Vagina (tissue), 2 donors: ENCODE measurements at places on chromosomes 6 and 20.

- DNase-seq = no peak
These were observed 148.0 kb downstream of the LRFN2 start for GRCh38 chr6:40439026-40439800.

DNA sequence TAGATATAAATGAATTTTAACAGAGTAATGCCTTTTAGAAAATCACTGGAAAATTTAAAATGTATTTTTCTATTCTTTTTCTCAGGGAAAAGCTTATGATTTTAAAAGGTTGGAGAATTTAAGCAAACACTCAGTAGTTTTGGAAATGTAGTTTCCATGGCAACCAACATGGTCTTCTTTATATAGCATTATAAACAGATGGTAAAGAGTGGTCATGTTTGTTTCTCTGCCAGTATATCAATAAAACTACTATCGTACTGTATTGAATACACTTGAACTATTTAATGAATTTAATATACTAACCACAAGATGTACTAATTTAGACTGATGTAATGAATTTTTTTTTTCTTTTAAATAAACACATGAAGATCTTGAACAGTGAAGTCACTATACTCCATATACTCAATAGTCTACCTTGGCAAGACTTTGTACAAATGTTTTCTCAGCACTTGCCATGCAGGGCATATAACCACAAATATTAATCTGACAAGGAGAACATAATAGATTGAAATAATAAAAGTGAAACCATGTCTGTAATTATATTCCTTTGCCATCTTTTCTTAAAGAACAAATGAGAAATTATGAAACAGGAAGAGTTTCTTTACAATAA is 105.5 kb downstream of the PDSS2 start:
- no peak for DNase-seq

GRCh38 chr6:30363459-30363858 is 18.5 kb downstream of the RPP21 start:
- no peak for DNase-seq

DNA sequence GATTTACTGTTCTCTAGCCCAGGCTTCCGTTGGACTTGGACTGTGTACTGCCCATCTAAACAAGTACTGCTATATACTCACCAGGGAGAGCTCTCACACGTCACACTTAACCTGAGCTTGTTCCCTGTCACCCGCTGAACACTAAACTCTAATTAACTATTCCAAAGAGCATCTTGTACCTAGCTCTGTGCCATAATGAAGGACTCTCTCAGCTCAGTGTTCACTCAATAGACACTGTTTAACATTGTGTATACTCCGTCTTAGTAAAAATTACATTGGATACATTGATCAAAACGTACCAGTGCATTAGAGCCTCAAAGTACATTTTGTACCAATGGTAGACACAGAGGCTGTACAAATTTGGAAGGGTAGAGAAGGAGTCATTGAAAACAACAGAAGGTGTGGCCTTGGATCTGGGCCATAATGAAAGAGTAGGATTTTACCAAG is 55.4 kb upstream of the EPHA7 start:
- no peak for DNase-seq

GRCh38 chr6:42140032-42140431 is 2.4 kb downstream of the C6orf132 start:
- no peak for DNase-seq

DNA sequence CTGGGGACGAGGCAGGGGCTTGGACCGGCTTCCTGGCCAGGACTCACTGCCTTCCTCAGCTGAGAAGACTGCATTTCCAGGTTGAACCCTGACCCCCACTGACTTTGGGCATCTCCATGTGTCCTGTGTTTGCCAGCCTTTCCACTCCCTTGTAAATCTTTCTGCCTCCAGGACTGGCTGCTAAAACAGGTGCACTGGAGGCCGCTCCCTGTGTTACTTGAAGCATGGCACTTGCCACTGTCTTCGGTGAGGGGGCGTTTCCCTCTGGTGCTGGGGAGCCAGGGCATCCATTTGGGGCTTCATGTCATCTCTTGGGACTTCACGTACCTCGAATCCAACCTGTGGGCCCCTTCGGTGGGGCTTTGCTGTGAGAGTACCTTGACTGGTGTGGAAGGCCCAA is 6.7 kb upstream of the RBM38 start:
- DNase-seq = no peak

- no peak for DNase-seq
These were observed 231.8 kb upstream of the RREB1 start for GRCh38 chr6:6875818-6876470.

DNA sequence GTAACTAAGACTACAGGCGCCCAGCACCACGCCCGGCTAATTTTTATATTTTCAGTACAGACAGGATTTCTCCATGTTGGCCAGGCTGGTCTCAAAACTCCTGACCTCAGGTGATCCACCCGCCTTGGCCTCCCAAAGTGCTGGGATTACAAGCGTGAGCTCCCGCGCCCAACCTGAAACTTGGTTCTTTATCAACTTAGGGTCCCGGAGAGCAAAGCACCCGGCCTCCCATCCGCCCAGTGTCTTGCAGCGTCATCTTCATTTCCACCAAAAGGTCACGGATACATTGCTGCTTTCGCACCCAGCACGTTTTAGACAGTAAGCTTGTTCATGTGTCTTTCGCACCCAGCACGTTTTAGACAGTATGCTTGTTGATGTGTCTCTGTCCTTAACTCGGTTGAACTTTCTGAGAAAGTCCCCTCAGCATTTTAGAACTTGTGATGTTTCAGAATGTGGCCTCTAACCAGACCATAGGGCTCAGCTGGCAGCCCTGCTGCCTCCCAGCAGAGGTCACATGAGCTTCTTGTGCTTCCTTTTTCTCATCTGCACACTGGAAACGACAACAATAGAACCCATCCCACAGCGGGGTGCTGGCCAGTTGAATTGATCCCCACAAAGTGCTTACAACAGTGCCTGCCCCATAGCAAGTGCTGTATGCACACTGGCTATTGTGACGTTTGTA is 48.8 kb downstream of the PRR18 start:
- DNase-seq = no peak

- DNase-seq = no peak
These were observed 322.2 kb downstream of the NRN1 start for GRCh38 chr6:5684320-5685053.

GRCh38 chr20:57252559-57253162 is 13.8 kb downstream of the BMP7 start:
- DNase-seq = no peak

DNA sequence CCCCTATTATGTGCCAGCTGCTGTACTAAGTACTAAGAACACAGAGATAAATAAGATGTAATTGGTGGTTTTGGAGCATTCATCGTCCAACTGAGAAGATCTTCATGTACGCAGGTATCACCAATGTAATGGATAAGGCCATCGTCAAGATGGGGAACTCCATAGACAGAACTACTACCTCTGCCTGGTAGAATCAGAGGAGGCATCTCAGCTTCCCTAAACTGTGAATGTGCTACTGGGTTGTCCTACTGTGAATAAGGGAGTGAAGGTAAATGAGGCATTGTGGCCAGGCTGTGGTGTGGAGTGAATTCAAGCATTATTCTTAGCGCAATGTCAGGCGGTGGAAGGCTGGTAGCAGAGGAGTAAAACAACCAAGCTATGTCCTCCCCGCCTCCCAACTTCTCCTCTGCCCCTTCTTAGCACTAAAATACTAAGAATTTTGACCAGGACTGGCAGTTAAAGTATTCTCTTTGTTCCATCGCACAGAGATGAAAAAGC is 68.2 kb downstream of the TBC1D7 start:
- no peak for DNase-seq

DNA sequence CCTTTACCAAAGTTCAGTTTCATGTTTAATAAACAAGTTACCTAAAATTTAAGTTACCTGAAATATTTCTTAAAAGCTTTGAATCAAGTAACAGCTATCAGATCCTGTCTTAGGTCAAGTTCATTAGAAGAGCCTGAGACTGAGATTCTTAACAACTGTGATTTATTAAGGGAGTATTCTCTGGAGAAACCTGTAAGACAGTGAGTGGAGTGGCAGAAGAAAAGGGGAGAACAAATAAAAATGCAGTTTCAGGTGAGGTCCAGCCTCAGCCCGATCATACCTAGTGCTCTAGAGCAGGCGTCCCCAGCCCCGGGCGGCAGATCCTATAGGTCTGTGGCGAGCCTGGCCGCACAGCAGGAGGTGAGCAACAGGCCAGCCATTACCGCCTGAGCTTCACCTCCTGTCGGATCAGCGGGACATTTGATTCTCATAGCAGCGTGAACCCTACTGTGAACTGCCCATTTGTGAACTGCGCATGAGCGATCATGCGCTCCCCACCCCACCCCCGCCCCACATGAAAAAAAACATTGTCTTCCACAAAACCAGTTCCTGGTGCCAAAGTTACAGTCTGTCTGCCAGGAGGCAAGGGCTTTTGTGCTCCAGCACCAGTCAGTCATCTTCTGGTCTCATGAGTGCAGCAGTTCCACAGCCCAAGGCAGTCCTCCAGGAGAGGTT is 59.2 kb upstream of the ADGRB3 start:
- DNase-seq = no peak

GRCh38 chr6:5632348-5632935 is 371.1 kb downstream of the FARS2 start:
- DNase-seq = no peak

DNA sequence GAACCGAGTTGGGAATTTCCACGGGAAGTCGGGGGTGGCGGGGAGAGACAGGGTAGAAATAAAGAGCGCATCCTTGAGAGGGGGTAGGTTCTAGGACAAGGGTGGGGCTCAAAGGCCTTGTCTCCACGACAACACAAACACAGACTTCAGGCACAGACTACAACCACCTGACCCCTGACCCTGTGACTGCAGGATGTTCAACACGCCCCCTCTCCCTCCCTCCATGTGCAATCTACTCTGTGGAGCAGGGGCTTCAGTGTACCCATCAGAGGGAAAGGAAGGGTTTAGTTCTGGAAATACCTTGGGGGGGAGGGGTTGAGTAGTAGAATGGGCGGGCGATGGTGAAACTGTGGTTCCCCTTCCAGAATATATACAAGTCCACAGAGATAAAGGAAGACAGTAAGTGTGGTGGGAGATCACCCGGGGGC is 651 bp upstream of the TAPBP start:
- DNase-seq = peak; percentile 94

GRCh38 chr6:50842861-50843384 is 24.3 kb downstream of the TFAP2B start:
- DNase-seq = no peak

- DNase-seq = no peak
These were observed 44.8 kb downstream of the TCP11 start for GRCh38 chr6:35096129-35096862.

DNA sequence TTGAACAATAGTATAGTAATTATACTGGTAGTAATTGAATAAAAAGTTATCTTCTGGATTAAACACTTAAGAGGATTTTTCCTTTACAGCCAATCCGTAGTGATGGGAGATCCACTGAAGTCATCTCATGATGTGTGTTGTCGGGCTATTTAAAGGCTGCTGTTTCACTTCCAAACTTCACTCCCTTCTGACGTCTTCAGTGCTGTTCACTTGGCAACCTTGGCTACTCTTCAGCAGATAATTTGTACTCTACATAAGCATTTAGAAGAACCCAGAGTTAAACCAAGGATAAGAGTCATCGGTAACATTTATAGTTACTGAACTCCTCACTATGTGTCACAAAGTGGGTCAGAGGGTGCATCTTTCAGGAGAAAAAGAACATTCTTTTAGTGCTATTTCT is 179.1 kb upstream of the EYA4 start:
- DNase-seq = no peak

DNA sequence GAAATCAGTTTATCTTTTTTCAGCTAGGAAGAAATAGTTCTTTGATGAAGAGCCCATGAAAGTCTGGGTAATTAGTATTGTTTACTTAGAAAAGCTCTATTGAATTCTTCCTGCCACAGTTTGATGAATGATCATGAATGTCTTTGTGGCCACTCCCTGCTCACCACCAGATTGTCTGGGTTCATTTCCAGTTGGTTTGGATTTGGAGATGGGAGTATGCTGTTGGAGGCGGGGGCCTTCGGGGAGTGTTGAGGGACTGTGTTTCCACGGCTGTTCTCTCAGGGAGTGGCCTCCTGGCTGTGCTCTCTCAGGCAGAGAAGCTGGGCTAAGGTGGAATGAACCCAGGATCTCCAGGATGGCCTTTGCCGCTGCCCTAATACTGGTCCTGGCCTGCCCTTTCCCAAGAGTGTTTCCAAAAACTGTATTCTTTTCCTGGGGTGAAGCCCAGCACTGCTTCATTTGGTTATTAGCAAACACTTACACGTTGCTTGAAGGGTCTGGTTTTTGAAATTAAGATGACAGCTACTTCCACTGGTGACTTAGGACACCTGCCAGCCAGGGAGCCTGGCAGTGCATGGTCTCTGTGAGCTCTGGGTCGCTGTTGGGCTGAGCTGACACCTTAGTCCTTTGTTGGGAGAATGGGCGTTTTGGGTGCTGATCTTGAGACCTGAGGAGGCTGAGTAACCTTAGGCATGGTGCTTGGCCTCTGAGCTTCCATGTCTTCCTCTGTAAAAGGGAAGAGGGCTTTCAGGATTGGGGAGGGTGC is 23.2 kb downstream of the PRPF6 start:
- DNase-seq = no peak

DNA sequence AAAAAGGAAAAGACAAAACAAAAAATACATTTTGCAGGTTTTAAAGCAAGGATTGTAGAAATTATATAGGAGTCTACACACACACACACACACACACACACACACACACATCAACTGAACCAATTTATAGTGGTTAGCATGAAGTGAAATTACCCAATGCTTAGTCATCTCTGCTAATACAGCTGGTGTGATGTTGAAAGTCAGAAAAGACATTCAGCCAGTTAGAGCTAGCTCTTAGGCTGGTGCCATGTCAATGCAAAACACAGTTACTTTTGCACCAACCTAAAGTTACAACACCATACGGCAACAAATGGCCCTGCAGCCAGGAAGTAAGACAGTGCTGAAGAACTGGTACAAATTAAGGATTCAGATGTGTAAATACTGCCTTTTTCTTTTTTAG is 15.2 kb downstream of the FAM210B start:
- DNase-seq = no peak

DNA sequence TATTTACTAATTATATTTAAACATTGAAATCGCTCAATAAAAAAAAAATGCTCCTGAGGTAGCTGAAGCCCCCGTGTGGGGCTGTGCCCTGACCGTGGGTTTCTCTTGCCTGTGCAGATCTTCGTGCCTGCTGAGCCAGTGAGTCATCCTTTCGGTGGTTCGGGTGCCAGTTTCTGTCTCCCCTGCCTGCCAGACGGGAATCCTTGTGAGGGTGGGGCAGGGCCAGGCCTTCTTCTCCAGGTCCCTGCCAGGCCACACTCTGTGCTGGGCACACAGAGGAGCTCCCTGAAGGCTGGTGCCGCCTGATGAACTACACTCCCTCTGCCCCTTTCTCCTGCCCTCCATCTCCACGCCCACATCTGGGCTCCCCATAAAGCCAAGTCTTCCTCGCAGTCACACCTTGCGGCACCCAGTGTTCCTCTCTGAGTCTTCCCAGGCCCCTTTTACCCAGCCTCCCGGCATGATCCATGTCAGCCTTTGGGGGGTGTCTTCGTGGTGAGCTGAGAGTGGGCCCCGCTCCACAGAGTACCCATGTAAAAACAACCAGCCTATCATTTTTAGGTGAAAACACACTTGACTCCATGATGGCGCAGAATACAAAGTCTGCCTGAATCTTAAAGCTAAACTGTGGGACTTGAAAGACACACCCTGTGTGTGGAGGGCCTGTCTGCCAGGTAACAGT is 19.3 kb downstream of the FGD2 start:
- DNase-seq = no peak

GRCh38 chr6:108748055-108748454 is 100.2 kb upstream of the ARMC2 start:
- no peak for DNase-seq
